ENCODE measurements at places on chromosomes 4 and X. TPM values are rescaled to one million over a fixed set of nuclear protein-coding genes. Genes with fewer than 3 reads are reported as not detected.

Gene TRIM75
- total RNA-seq = 0.32 TPM

Gene THAP6
- total RNA-seq = 11.0 TPM

Gene RNF150
- 12.2 TPM for total RNA-seq

Gene MTNR1A
- not detected for total RNA-seq

Gene GJB1
- total RNA-seq = not detected

Gene SPCS3
- total RNA-seq = 154 TPM

Gene HMX1
- not detected for total RNA-seq

Gene KLHL4
- 0.97 TPM for total RNA-seq

Gene CT45A2
- not detected for total RNA-seq

Gene FATE1
- total RNA-seq = not detected

Gene FAM9C
- total RNA-seq = under 0.01 TPM

Gene TMPRSS11A
- total RNA-seq = not detected

Gene OTC
- total RNA-seq = not detected

Gene CT45A5
- not detected for total RNA-seq

Gene UGT8
- 0.32 TPM for total RNA-seq

Gene PNMA6F
- not detected for total RNA-seq

Gene GATA1
- total RNA-seq = not detected

Gene FDCSP
- total RNA-seq = not detected

Gene CYSLTR1
- under 0.01 TPM for total RNA-seq

Gene MED28
- total RNA-seq = 13.0 TPM

Gene DCX
- not detected for total RNA-seq

Measured in fibroblast of villous mesenchyme (primary cell).